ENCODE measurements at places on chromosomes 2 and 18.

DNA sequence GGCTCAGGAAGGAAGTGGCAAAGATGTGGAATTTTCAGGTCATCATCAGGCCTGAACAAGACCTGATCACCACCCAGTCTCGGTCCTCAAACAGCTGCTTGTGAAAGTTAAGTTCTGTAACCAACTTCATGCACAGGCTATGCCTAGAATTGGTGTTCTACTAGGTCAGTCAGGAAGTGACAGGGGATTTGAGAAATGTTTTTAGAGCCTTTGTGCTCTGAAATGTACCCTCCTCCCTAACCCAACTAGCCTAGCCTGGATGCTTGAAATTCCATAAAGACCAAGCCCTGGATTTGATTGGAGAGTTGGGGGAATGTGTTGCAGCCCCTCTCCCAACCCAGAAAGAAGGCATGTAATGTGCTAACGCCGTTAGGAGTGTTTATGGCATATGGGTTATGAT lies 63.3 kb downstream of the TGOLN2 start:
- DNase-seq, result no peak

- DNase-seq, result no peak
Observed at GRCh38 chr2:156541229-156541628, 105.0 kb downstream of the GPD2 start.

- DNase-seq, result no peak
Observed at GRCh38 chr2:180653481-180653880, 326.9 kb upstream of the UBE2E3 start.

DNA sequence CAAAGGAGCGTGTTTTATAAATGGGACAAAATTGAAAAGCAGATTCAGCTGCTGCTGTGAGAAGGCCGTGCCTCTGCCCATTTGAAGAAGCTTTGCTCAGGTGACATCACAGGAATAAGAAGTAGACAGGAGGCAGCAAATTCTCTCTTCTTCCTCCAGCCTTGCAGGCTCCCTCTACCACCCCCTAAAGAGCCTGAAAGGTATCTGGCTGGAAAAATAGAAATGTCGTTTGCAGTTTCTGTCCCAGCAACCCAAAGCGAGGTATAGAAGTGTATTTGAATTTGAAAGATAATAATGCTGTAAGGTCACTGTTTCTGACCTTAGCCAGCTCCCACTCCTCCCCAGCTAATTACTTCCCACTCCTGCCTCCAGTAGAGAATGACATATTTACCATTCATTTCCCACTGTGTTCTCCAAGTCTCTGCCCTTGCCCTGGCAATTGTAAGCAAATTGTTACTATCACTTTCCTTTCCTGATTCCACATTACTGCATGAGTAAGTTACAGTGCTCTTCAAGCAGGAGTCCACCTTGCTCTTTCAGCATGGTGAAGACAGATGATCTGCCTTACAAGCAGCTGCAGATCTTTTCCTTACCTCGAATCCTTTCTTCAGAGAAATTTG lies 56.8 kb upstream of the RASGRP3 start:
- DNase-seq, result no peak

DNA sequence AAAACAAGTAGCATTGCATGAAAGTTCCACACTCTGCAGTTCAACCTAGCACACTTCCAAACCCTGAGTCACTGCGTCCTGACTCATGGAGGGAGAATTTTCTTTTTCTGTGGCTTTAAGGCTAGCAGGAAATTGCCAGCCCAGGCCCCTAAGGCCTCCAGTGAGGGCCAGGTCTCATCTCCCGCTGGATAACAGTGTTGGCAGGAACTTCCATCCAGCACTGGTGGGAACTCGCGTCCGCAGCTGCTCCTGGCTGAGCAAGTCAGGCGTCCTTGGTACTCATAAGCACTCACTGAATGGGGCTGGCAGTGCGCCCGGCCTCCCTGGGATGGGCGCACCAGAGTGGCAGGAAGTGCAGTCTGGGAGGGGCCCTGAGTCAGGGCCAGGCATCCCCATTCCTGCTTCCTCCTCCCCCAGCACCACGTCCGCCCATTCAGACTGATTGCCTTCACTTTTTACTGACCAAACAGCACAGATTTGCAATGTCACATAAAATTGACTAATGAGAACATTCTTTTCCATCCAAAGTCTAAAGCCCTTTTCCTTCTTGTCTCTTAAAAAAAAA lies 14.3 kb downstream of the MALL start:
- no peak for DNase-seq

GRCh38 chr2:148949348-148949747 lies 74.3 kb downstream of the KIF5C start:
- DNase-seq, result no peak

GRCh38 chr2:19102696-19103423 lies 255.6 kb downstream of the OSR1 start:
- DNase-seq, result no peak

DNA sequence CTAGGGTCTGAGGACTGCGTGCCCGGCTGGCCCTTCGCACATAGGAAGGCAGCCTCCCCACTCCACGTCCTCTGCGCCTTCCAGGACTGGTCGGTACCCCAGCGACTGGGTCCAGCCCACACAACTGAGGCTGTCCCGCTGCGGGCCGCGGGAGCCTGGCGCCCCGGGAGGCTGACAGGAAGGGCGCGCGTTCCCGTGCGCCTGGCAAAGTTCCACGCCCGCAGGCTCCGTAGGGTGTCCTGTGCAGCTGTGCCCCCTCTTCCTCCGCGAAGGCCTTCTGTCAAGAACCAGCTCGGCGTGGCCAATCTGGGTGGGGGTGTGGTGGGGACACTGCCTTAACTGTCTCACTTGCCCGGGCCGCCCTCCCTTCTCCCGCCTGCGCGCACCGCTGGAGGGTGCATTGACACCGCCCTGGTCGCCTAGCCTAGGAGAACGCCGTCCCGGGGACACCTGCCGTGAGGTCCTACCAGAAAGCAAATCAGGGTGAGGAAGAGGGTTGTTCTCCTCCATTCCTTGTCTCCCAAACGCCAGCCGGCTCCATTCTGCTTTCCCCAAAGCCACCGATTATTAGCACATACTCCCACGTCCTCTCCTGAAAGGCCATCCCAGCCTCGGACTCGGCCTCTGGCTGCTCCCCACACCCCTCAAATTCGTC lies 618 bp upstream of the LYPD1 start:
- no peak for DNase-seq

GRCh38 chr2:215882689-215883088 lies 130.7 kb downstream of the MREG start:
- DNase-seq, result no peak

DNA sequence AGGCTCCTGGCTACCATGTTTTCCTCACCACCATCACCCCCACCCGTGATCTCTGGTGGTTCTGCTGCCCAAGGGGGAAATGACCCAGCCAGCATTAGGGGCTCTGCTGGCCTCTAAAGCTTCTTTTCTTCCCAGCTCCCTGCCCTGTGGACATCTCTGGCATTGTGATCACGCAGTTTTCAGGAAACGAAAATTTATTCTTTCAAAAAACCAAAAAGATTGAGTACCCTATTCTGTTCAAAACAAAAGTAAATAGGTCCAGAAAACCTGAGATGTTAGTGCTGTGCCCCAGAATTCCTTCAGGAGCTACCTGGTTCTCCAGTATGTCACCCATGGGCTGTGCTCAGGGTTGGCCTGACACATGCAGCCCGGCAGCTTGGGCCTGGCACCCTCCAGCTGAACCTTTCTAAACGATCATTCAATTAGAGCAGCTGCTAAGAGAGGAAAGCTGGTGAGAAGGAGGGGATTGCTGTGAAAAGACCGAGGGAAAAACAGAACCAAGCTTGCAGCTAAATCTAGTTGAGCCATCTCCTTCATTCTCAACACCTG lies 157.5 kb downstream of the MGAT5 start:
- no peak for DNase-seq

DNA sequence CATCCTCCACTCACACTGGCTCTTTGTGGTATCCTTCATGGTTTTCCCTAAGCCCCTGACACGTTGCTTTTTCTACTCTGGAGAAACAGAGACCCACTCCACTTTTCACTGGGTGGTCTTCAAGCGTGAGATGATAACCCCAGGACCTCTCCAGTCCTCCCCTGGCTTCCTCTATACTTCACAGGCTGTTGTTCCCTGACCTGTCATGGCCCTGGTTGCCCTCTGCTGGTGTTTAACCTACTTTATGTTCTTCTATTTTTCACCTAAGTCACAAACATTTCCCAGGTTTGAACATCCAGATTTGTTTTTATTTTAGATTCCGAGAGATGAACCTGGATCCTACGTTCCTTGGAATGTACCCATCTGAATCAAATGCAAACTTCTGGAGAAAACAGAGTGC lies 84.5 kb downstream of the AOX1 start:
- DNase-seq, result no peak

DNA sequence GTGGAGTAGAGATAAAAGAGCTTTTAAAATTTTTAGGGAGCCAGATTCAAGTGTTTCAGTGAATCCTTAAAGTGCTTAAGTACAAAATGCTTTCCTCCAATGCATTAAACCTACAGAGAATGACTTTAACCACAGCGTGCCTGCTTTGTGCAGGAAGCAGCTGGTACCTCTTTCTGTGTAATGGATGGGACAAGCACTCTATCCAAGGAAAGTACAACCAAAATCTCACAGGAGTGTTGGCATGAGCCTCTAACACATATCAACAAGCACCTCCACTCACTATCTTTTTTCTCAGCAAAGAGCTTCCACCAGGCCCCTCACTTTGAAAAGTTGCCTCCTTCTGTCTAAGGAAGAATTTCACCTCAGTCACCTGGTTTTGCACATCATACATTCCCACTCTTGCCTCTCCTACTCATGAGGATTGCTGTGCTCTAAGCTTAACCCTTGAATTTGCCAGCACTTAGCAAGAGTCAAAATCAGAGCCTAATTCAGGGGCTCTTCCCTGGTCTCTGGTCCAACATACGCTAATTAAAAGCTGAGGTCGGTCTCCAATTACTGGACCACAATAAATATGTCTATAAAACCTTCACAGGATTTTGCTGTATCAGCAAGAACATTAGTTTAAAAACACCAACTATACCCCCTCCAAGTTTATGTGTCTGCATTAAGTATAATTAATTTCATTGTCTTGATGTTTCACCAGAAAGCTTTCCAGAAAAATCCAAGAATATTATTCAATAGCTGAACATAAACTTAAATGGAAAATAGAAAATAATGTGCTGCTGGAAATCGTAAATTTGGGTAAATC lies 68.9 kb downstream of the ZNF521 start:
- no peak for DNase-seq

DNA sequence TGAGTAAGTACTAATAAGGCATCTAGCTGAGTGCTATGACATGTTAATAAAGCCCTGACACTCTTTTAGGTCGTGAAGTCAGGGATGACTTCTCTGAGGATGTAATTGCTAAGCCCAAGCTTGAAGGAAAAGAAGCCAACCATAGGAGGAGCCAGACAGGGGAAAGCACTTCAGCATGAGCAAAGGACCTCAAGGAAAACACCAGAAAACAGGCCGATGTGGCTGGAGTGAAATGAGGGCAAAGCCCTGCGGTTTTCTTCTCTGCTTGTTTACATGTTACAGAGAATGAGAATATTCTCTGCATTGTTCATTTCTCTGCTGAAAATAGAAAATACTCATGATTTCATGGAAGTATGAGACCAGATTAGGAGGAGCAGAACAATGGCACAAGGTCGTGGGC lies 112.5 kb upstream of the ARHGAP28 start:
- no peak for DNase-seq

DNA sequence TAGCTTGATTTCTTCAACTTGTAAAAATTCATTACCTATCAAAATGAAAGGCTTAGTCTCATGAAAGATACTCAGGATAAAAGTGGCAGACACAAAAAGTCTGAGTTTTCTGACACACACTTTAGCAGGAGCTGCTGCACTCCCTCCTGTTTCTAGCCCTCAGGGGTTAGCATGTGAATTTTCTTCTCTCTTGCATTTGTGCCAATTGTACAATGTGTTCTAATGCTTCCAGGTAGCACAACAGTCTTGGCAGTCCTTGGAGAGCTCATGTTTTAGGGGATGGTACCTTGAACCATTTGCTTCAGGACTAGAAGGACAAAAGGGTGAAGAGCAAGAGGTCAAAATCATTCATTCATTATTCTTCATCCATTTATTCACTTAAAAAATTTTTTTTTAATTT lies 316.8 kb downstream of the AFF3 start:
- DNase-seq, result no peak

DNA sequence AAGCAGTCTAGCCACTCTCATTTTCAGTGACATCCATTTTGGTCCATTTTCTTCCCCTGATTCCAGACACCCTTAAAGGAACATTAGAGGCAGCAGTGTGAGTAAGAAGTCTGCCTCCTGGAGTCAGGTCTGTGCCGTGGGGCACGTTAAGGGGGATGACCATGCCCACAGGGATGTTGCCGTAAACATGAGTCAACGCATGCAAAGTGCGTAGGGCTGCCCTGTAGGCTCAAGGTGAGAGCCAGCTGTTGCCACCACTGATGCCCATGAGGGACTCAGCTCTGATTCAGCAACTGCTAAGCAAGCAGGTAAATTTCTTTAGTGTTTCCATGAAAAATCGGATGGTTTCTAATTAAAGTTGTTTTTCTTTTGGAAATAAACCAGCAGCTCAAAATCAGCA lies 61.4 kb upstream of the TFCP2L1 start:
- no peak for DNase-seq

DNA sequence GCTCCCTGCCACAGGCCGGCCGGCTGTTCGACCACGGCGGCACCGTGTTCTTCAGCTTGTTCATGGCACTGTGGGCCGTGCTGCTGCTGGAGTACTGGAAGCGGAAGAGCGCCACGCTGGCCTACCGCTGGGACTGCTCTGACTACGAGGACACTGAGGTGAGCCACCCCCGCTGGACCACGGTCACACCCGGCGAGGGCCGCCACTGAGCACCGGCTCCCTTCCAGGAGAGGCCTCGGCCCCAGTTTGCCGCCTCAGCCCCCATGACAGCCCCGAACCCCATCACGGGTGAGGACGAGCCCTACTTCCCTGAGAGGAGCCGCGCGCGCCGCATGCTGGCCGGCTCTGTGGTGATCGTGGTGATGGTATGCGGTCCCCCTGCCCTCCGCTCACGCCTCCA lies 20.8 kb downstream of the ANO7 start:
- DNase-seq, result no peak

- DNase-seq, result no peak
Observed at GRCh38 chr2:68643011-68643873, at the start of gene PROKR1. Gene PROKR1 (plus strand): TSS chr2:68643579. CDS start chr2:68645822, 2,243 bp downstream.

DNA sequence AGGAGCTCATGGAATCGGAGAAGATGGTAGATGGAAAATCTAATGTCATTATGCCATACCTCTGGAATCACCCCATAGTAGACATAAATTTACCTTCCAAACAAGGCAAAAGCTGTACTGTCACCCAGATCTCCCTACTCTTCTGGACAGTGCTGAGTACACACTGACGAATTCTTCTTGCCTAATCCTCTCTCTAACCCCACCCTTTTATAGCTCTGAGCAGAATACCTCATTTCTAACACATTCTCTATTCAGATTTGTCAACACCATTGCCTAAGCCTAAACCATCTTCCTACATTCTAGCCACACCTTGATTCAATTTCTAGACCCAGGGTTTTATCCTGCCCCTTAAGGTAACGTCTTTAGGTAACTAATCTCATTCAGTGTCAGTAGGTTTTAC lies 321.0 kb upstream of the NRP2 start:
- DNase-seq, result no peak

DNA sequence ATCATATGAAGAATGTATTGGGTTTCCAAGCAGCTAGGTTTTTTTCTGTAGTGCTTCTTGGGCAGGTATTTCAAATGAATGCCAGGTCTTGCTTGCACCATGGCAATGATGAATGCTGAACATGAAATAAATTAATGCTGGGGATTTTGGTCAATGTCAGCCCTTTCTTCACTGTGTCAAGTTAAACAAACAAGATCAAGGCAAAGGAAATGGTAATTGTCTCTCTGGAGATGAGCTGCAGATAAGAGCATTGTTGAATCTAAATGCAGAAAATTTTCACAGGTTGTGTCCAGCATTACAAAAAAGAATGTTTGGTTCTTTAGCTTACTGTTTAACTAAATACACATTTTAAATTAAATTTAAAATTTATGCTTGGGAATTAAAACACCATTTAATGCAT lies 144.3 kb downstream of the GPD2 start:
- no peak for DNase-seq

Measured in central memory CD8-positive, alpha-beta T cell (primary cell).